Ureter (tissue), 1 donor: ENCODE measurements at places on chromosomes 4 and X. TPM values are rescaled to one million over a fixed set of nuclear protein-coding genes. Genes with fewer than 3 reads are reported as not detected.

Gene PPBP
- total RNA-seq, result not detected

Gene F11
- total RNA-seq, result not detected

Gene TEX13C
- total RNA-seq, result not detected

DNA sequence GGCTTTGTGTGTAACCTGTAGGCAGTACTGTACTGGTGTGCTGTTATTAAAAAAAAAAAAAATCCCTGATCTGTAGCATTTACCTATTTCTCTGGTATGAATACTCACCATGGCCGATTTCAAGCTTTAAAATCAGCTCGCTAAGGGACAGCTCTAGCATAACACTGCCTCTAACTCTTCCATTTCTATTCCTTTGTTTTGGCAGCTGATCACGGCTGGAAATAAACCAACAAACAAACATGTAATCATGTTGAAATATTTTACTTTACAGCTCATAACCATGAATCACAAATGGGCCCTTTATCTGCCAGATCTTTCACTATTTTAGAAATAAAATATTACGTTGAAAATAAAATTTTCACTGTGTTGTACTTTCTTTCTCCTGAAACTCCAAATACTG, 60.5 kb upstream of the IL15 start:
- DNase-seq, result no peak

GRCh38 chr4:5804656-5805055, 88.2 kb downstream of the CRMP1 start:
- DNase-seq, result no peak

GRCh38 chr4:42306221-42307109, 90.8 kb upstream of the SHISA3 start:
- no peak for DNase-seq

DNA sequence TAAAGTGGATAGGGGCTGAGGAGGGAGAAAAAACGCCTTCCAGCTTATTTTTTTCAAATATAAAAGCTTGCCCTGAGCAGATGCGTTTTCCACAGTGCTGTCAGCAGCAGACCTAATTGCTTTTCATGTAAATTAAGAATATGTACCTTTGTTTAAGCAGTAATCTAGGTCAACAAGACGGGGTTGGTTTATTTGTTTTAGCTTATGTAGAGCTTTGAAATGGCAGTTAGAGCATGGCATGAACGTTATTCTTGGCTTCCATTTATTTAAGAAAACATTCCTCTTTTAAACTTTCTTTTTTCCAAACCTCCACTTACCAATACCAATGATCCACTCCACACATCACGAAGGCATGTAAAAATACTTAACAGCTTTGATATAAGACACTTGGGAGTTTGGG, 220.3 kb upstream of the TENM3 start:
- no peak for DNase-seq

- no peak for DNase-seq
Observed at GRCh38 chr4:153469031-153469430, 2.9 kb downstream of the TMEM131L start.

DNA sequence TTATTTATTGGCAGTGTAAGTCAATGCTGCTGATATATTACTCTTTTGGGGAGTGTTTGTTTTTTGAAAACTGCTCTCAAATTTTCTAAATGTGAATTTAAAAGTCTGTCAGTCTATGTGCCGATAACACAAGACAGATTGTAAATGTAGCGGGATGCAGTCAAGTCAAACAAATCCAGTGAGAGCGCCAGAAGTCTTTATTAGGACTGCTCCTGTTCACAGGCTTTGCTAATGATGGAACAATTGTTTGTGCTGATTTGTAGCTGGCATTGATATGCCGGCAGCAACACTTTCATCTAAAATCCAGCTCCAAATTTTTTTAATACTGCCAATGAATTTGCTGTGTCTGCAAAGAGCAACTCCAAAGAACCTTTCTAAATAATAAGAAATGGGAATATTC, 78.7 kb upstream of the TET2 start:
- DNase-seq, result no peak

DNA sequence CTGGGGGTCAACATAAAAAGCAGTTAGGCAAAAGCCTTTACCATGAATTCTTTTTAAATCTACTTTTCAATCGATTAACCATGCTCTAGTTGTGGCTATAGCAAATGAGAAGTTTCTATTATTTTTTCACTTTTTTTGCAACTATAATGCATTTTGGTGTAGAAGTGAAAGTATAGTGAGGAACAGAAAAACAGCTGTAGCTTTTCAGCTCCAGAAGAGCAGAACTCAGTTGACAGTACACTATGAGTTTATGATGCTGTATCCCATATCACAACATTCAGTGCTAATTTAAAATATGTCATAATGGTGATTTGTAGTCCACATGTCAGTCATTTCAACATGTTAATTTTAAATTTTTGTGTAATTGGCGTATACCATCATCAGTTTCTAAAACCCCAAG, 8.7 kb upstream of the MUC7 start:
- DNase-seq, result no peak

DNA sequence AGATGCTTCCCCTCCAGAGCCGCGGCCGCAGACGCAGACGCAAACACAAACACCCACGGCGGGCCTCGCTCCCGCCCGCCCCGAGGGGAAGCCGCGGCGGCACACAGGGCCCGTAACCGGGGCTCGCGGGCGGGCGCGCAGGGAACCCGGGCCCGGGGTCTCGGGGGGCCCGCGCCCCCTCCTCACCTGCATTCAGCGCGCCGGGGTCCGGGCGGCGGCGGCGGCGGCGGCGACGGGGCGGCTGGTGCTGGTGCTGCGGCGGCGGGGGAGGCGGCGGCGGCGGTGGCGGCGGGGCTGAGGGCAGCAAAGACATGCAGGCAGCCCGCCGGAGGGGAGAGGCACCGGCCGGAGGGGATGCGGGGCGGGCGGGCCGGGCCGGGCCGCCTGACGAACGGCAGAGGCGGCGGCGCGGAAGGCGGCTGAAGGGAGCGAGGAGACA, 255 bp upstream of the CNOT6L start:
- DNase-seq, result no peak

- no peak for DNase-seq
Observed at GRCh38 chr4:53785996-53786395, 194.7 kb upstream of the LNX1 start.
